Glutamatergic neuron (in vitro differentiated cells): ENCODE measurements at places on chromosomes 1 and 21. TPM values are rescaled to one million over a fixed set of nuclear protein-coding genes. Genes with fewer than 3 reads are reported as not detected.

The NGF gene
- total RNA-seq, result 0.83 TPM

The PLA2G4A gene
- total RNA-seq, result not detected

The SLC16A4 gene
- total RNA-seq, result 4.4 TPM

The ATF3 gene
- total RNA-seq, result 35.3 TPM

The AUNIP gene
- 1.3 TPM for total RNA-seq

- DNase-seq, result no peak
These were observed 175.9 kb downstream of the LHX8 start for GRCh38 chr1:75310067-75310466.

DNA sequence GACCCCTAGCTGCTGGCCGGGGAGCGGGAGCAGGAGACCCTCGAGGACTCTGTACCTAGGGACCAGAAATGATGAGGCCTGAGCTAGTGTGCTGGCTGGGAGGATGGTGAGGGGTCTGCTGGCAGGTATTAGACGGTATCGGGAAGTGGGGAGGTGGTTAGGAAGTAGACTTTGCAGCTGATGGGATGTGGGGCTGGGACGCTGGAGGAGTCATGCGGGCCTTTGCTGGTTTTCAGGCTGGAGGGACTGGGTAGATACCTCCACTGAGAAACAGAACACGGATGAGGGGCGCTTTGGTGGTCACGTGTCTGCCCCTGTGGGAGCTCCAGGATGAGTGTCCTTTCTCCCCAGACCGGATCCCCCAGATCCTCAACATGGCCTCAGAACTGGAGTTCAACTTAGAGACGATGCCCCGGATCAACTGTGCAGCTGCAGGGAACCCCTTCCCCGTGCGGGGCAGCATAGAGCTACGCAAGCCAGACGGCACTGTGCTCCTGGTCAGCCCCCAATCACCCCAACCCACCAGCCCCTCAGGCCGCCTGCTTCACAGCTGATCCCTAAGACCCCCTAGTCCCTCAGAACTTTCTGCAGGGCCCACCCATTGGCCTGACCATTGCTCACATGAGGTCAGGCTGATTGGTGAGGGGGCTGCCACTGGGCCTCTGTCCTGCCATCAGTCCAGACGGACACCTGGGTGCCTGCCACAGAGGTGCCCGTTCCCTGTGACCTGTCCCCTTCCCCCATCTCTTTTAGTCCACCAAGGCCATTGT is 8.0 kb downstream of the TIE1 start:
- DNase-seq, result no peak

- DNase-seq, result no peak
These were observed 805.1 kb upstream of the ADAMTS5 start for GRCh38 chr21:27771938-27772483.

DNA sequence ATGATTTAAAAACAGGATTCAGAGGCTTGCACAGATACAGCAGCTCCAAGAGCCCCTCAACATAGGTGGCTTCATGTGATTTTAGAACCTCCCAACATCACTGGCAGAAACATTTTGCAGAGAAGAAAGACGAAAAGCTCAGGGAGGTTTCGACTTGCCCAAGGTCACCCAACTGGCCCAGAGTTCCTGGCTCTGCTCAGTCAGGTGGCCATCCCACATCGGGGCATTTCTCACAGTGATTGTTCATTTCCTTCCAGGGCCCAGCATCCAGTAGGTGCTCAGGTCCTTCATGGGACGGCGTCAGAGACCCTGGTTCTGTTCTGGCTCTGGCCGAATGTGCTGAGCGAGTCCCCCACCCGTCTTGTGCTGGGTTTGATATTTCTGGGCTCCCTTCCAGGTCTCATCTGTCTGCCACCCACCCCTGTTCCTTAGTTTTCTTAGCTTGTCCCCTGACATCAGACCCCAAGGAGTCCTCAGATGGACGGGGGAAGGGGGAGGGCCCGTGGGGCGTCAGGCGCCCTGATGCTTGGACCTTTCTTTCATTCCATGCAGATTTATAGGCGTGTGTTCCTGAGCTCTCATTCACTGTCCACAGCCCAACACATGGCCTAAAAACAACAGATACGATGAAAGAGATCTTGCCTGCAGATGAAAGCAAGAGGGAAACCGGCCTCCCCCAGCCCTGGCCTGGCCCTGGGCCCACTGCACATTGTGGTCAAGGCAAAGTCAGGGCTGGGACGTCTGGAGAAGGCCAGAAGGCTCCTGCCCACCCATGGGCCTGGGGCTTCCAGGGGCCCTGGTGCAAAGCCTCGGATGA is 123.1 kb upstream of the ZBTB40 start:
- DNase-seq, result no peak

DNA sequence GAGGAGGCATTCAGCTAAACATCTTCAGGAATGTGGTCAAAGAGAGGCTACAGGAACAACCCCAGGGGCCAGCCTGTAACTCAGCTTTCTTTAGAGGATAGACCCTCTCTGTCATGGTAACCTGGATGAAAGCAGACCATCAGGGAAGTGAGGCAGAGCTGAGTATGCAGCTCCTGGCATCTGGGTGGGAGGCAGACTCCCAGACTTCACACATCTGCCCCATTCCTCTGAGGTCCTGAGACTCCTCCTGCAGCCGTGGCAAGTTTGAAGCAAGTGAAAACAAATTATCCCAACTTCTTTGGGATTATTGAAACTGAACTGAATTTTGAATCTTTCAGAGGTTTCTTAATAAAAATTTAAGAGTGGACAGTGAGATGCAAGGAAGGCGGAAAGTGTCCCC is 126.1 kb upstream of the KIAA0040 start:
- no peak for DNase-seq
